Astrocyte of the hippocampus (primary cell): ENCODE measurements at places on chromosomes 3 and 15.

DNA sequence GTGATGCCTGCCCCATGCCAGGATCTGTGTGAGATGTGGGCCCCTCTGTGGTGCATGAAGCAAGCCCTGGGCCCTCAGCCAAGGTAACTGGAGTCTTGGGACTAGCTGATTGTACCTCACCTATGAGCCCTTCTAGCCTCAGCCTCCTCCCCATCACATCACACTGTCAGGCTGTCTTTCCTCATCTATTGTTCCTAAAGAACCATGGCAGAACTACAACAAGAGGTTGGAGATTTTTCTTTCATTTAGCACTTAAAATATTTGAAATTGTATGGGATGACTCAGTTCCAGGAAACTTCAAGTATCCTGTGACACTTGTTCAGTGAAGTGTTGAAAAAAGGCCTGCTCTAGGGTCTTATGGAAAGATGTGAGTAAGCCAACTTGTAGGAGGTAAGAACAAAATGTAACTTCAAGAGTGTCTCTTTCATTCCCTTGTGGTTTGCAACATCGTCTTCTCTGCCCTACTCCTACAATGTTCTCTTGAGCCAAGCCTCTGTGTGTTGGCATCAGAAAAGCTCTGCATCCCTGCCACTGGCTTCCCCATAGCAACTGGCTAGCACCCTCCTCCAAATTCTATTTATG is 58.7 kb upstream of the TIPARP start:
- DNase-seq, result peak; percentile 86

GRCh38 chr3:77052733-77053670 is 13.1 kb downstream of the ROBO2 start:
- no peak for DNase-seq

DNA sequence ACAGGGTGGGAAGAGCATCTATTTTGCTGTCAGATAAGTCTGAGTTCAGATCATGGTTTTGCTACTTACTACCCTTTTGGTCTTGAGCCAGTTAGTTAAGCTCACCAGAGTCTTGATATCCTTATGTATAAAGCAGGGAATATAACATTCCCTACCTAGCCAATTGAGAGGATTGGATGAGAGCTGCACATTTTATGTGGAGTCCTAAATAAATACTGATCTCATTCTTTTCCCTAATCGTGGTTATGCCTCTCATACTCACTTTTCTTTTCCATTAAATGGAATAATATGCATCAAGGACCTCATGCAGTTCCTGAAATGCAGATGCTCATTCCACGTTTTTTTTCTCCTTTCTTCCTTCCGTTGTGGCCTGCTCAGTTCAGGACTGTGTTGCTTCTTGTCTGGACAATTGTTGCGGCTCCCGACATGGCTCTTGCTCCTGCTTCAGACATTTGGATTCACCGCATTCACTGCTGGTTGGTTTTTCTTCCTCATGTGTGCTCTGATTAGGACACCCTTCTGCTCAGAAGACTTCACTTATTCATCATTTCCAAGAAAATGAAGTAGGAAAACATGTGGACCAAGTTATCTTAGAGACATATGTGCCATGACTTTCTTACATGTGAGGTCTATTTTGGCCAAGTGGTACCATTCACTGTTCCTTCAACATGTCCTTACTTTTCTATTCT is 90.2 kb downstream of the NFKBIZ start:
- peak; percentile 22 for DNase-seq

DNA sequence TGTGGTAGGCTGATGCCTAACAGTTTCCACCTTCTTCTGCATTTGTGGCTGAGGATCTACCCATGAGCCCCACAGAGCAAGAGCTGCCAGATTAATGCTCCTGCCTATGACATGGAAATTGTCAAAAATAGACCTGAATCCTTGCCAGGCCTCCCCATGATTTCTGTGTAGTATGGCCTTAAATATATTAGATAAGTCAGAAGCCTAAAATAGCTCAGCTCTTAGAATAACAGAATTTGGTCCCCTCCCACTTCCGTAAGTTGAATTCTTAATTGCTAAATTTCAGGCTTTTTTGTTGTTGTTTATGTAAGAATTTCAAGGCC is 129.0 kb downstream of the SERPINI1 start:
- DNase-seq, result no peak

GRCh38 chr3:58180940-58181587 is 29.7 kb downstream of the DNASE1L3 start:
- DNase-seq, result no peak

DNA sequence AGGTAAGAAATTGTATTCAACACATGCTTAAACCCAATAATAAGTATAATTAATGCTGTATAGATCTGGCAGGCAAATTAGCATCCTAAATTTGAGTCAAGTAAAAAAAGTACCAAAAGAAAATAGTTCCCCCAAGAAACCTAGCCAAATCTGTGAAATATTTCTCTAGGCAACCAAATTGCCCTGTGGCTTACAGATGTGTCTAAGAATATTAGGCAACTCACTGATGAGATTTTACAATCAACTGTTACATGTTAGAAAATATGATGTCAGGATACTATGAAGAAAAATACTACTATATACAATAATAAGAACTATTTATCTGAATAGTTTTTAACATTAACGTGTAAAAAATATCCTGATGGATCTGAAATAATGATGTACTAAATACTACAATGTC is 397.1 kb downstream of the TIGIT start:
- no peak for DNase-seq

DNA sequence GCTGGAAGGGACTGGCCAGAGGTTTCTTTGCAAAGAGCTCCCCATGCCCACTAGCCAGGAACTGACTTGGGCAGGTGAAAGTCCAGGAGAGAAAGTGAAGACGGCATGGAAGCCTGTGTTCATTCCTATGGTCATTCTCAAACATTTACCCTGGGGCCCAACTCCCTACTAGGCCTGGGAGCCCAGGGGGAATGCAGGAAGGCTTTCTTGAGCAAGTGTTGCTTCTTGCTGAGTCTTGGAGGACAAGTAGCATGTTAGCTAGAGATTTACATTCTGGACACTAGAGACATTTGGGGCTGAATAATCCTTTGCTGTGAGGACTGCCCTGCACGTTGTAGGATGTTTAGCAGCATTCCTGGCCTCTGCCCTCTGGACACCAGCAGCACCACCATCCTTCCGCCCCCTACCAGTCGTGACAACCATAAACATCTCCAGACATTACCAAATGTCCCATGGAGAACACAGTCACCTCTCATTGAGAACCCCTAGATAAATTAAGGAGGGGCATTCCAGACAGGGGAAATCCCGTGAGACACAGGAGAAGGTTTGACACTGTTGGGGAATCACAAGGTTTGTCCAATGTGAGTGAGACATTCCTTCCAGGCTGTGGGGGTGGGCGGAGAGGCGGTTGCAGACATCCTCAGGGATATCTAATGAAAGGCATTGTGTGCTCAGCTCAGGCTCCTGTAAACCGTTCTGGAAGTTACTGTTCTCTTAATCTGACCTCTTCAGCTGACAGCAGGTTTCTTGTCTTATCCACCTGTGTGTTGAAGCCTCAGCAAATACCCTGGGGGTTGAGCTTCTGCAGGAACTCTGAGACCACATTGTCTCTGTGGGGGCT is 236.2 kb downstream of the TLE3 start:
- DNase-seq, result peak; percentile 32

DNA sequence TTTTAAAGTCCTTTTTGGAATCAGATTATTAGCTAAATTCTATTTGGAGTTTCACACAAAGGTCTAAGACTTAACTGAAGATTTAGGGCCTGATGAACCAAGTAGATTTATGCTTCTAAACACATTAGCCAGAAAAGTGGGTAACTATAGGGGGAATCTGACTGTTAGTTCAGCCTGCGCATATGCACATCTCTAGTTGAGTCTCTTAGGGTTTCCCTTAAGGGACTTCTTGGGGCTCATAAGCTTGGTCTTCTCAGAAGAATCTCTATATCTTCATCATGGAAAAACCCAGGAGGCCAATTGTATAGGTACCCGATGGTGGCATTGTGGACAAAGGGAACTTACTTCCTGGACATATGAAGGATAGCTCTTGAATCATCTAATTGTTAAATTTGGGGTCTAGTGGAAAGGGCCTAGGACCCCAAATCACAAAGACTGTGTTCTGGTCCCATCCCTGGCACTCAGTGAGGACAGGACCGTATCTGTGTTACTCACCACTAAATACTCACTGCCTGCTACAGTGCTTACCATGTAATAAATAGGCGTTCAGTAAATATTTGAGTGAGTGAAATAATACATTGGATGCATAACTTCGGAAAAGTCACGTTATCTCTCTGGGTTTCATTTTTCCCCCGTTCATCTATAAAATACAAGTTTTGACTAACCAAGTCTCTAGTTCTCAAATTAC is 17.0 kb downstream of the SELENOT start:
- no peak for DNase-seq

GRCh38 chr3:153038779-153039178 is 123.2 kb upstream of the RAP2B start:
- DNase-seq, result no peak

- DNase-seq, result no peak
Observed at GRCh38 chr3:133113927-133114597, 75.9 kb downstream of the TMEM108 start.

DNA sequence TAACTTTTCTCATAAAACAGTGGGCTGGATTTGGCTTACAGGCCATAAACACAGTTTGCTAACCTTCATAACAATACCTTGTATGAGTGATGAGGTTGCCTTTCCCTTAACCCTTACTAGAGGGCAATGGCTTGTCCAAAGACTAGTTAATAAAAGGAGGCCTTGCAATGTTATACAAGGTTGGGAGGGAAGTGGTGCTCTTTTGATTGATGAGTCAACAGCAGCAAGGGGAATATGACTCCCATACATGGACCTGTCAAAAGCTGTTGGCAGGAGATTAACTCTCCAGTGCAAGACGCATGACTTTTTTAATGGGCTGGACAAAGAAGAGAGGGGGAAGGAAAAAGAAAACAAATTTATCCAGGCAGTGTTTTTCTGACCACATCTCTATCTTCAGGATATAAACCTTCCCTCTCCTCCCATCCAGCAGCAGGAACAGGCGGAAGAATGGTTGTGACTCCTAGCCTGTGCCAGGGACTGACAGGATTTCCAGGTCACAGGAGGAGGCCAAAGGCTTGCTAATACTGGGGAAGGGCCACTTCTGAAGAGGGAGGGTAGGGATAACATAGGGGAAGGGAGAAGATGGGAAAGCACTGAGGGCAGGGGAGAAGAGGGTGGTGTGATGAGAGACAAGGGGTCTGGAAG is 35.2 kb upstream of the ARL14 start:
- peak; percentile 42 for DNase-seq

DNA sequence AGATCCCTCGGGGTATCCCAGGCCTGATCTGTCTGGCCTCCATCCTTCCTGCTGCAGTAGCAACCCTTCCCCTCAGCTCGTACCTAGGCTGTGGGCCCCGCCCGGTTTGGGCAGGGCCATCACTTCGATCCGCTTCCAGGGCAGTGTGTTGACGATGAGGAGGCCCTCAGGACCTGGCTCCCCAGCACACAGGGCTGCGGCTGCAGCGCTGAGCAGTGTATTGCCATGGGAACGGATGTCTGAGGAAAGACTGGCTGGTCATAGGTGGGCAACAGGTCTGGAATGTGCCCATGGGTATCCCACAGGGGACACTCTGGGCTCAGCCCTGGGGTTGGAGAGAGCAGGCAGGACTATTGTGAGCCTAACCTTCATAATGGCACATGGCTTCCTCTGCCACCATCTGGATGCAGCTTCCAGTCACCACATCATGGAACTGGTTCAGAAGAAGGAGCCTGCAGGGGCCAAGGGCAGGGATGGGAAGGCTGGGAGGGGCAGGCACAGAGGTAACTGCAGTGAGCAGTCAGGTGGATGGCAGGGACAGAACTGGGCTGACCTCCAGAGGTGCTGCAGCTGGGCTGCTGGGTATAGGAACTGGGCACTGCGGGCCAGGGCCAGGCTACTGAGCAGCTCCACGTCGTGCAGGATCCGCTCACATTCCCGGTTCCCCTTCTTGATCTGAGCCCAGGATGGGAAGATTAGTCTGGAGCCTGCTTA is 8.7 kb downstream of the MAN2C1 start:
- no peak for DNase-seq

GRCh38 chr15:87133704-87134103 is 1054.0 kb downstream of the AGBL1 start:
- DNase-seq, result no peak

- DNase-seq, result no peak
Observed at GRCh38 chr15:81254916-81255290, 58.2 kb downstream of the IL16 start.

GRCh38 chr3:146200461-146201220 is 39.7 kb upstream of the PLOD2 start:
- peak; percentile 12 for DNase-seq

GRCh38 chr15:85597155-85597815 is 197.4 kb downstream of the KLHL25 start:
- no peak for DNase-seq

- DNase-seq, result no peak
Observed at GRCh38 chr3:141863491-141863890, 13.0 kb upstream of the ATP1B3 start.

- DNase-seq, result no peak
Observed at GRCh38 chr3:52721002-52721729, 15.3 kb downstream of the SPCS1 start.

- DNase-seq, result no peak
Observed at GRCh38 chr15:84570164-84570735, 30.6 kb upstream of the ZSCAN2 start.

DNA sequence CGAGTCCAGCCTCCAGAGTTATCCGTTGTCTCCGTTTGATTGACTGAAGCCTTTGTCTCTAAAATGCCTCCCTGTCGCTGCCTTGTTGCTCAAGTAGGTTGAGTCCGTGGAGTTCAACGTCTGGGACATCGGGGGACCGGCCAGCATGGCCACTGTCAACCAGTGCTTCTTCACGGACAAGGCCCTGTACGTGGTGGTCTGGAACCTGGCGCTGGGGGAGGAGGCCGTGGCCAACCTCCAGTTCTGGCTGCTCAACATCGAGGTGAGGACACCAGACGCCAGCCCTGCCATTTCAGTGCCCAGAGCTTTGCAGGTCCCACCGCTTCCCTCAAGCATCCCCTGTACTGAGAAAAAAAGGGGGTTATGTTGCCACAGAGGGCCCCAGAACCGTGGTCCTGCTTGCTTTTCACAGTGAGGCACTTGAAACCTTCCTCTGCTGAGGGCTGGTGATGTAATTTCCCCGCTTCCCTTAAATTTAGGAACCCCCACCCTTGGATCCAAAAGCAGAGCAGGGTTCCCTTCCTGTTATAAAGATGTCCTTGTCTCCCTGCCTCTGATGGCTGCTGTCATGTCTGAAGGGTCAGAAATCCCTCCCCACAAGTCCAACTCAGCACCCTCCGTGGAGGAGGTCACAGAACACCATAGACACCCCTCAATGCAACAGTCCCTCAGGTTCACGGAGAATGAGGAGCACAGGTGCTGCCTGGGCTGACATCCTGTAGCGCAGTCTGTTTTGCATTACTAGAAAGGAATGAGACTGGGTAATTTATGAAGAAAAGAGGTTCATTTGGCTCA is 105.7 kb downstream of the LRRK1 start:
- no peak for DNase-seq

GRCh38 chr3:101310978-101311375 is 9.4 kb downstream of the IMPG2 start:
- DNase-seq, result no peak

DNA sequence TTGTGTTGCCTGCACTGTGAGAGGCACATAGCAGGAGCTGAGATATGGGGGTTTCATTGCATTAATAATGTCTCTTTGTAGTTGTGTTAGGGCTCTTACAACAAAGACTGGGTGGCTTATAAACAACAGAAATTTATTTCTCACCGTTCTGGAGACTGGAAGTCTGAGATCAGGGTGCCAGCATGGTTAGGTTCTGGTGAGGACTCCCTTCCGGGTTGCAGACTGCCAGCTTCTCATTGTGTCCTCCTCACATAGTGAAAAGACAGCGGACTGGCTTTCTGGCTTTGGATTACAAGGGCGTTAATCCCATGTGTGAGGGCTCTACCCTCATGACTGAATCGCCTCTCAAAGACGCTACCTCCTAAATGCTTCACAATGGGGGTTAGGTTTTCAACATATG is 20.6 kb downstream of the TMEM108 start:
- DNase-seq, result no peak
